ENCODE measurements at places on chromosomes 1 and 21.
A peak's percentile ranks its signal among the peaks of the same experiment; 100 is the strongest.

GRCh38 chr1:924656-925560, 1.2 kb downstream of the SAMD11 start:
- DNase-seq = peak; percentile 22

DNA sequence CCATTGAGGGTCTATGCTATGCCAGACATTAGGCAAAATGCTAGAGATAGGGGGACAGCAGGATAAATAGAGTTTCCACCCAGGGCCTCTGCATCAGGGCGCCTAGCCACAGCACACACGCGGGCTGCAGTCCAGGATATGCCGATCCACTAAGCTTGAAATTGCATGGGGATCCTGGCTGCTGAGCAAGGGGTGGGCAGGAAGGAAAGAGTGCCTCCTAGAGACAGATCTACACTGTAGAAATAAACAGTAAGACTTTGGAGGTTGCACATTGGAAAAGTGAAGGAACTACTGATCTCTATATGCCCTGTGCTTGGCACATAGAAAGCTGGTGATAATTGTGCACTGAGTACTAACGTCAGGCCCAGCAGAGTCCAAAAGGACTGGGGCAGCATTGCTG, 411.1 kb downstream of the PRDM2 start:
- DNase-seq = no peak

GRCh38 chr21:38796424-38796823, 9.3 kb upstream of the ETS2 start:
- no peak for DNase-seq

DNA sequence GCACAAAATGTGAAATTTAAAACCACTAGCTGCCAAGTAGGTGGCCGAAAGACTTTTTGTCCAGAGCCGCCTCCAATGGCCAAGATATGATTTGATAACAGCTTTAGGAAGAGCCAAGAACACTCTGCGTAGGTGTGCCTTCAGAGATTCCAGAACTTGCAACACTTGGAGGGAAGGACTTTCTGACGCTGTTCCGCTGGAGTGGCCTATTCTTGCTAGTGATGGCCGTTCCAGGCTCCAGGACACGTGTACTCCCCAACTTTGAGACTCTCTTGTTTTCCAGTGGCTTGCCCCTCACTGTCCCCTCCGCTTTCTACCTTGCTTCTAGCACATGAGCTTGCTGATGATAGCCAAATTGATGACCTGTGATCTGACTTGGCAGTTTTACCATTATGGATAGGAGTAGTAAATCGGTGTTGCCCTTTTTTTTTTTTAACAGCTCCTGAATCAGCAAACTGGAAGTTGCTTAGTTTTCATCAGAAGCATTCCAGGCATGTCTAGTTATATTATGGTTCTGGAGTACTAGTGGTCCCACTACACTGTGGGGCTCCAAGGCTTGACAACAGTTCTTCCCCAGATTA, 1.0 kb downstream of the PRDX6 start:
- DNase-seq = peak; percentile 45

DNA sequence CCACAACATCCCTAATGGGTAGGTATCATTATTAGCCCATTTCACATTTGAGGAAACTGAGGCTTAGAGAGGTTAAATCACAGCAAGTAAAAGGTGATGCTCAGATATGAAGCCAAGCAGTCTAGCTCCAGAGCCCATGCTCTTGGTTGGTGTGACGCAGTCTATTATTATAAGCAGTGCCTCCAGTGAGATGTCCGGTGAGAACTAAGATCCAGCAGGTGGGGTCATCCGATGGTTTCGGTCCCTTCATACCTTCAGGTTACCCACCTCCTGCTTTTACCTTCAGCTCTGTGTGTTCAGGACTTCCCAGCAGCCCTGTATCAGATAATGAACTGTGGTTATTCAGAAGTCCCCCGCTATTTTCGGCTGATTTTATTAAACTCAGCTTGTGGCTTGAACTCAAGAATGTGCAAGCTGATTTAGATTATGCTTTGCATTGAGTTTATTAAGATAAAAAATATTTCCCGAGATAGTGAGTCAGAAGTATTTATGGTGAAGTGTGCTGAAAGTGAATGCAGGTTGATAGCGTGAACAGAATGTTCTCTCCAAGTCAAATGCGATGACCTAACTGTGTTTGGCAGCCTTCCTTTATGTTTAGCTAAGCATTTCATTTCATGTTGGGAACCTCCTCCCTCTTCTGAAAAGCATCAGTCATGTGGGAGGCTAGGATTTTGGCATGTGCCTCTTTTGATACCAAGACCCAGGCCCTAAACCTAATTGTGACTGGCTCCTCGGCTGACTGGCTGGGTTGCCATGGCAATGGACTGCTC, 160.9 kb upstream of the UBE2U start:
- no peak for DNase-seq

DNA sequence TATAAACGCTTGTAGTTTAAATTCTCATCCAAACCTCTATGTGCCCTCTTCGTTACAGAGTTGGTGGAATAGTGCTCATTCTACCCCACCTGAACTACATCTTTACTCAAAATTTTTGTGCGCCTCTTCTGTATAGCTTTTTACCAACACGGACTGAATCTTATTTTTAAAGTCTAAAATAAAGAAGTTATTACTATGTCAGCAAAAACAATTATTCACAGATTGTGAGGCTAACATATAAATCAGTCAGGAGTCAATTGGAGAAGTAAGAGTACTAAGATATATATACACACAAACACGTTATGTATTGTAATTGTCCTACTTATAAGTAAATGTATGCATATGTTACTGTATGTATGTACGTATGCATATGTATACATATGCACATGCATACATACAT, 274.9 kb upstream of the ADGRL4 start:
- DNase-seq = no peak

GRCh38 chr1:14334336-14335176, 263.9 kb upstream of the KAZN start:
- DNase-seq = no peak

DNA sequence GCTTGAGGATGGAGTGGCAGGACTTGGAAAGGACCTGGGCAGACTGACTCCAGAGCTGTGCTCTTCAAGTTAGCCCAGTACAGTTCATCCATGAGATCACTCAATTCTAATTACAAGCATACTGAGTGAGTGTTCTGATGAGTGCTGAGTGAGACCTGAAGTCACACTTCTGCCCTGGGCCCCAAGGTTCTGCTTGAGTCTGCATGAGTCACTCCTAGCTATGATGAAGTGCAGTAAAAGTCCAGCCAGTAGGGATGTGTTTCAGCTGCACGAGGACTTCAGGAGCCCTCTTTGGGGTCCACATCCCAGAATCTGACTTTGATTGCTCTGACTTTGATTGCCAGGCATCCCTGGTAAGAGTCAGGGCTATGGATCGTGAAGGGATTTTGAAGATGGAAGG, 35.8 kb downstream of the PLEKHA6 start:
- no peak for DNase-seq

DNA sequence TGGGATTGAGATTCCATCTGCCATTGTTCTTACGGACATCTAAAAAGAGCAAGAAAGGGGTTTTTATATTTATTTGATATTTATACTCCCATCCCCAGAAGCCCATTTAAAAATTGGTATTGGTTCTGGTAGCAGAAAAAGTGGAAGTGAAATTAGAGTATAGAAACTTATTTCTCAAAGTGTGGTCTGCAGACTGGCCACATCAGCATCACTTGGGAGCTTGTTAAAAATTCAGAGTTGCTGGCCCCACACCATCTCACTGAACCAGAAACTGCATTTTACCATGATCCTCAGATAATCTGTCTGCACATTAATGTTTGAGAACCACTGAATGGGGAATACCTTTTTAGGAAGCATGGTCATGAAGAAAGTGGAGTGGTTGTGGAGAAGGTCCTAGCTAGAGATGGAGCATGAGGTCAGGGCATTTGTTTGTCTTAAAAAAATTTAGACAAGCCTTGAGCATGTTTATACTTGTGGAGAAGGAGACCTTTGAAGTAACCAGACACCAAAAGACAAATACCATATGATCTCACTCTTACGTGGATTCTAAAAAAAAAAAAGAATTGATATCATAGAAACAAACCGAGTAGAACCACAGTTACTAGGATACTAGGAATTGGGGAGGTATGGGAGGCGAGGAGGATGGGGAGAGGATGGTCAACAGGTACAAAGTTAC, 116.3 kb downstream of the ST6GALNAC3 start:
- no peak for DNase-seq

DNA sequence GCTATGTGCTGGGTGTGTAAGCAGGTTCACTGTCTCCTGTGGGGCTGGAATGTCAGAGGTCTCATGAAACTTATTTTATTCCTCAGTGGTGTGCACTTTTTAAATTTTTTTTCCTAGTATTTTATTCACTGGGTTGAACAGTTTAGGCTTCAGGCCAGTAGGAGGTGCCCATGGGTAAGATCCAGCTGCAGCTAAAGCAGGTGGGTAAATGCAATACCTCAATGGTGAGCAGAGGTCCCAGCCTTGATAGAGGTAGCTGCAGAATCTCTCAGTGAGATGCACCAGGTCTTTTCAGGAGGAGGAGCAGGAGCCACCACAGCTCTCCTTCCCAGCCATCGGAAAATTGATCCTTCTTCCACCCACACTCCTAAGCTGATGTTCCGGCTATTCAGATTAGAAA, 12.6 kb upstream of the OR6N2 start:
- peak; percentile 21 for DNase-seq

GRCh38 chr1:174262349-174263241, 103.3 kb downstream of the RABGAP1L start:
- DNase-seq = peak; percentile 66

DNA sequence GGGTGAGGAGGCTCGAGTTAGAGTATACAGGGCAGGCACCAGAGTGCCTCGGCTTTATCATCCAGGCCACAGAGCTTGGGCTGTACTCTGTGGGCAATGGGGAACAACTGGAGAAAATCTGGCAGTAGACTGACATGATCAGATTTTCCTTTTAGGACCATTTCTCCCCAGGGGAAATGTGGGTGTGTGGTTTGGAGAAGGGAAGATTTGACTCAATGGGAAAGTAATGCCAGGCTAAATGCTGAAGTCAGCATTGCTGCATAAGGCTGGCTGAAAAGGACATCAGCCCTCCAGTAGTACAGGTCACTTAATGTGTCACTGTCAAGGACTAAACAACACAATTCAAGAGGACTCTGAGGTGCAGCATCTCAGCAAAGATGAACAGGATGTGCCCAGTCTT, 5.0 kb downstream of the FYB2 start:
- DNase-seq = no peak

DNA sequence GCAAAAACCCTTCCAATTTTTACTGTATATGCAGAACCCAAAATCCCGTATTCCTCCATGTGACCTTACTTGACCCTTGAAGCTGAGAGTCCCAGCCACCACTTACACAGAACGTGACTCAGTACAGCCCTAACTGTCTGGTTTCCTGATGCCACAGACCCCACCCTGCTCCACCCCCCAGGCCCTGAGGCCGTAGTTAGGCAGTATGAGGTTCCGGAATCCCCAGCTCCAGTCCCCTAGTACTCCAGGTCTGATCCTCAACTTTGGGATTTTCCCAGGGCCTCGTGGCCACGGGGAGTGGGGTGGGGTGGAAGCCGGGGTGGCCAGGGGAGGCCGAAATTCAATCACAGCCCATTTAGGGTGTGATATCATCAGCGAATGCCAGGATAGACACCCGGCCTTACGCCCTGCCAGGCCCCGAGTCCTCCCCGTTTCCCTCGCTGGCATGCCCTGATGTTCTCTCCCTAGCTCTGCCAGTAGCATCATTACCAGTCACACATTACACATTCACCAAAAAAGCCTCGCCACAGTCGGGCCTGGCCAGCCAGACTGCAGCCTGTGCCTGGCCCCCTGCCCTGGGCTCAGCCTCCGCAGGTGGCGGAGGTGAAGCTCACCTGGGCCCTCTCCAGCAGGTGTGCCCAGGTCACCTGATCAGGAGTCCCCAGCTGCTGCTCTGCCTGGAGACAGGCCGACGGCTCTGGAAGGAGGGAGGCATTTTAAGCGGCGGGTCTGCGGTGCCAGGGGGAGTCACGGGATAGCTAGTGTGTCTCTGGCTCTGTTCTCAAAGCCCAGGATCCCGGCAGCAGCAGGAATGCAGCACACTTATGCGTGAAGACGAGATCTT, 70.8 kb downstream of the SCCPDH start:
- peak; percentile 35 for DNase-seq

DNA sequence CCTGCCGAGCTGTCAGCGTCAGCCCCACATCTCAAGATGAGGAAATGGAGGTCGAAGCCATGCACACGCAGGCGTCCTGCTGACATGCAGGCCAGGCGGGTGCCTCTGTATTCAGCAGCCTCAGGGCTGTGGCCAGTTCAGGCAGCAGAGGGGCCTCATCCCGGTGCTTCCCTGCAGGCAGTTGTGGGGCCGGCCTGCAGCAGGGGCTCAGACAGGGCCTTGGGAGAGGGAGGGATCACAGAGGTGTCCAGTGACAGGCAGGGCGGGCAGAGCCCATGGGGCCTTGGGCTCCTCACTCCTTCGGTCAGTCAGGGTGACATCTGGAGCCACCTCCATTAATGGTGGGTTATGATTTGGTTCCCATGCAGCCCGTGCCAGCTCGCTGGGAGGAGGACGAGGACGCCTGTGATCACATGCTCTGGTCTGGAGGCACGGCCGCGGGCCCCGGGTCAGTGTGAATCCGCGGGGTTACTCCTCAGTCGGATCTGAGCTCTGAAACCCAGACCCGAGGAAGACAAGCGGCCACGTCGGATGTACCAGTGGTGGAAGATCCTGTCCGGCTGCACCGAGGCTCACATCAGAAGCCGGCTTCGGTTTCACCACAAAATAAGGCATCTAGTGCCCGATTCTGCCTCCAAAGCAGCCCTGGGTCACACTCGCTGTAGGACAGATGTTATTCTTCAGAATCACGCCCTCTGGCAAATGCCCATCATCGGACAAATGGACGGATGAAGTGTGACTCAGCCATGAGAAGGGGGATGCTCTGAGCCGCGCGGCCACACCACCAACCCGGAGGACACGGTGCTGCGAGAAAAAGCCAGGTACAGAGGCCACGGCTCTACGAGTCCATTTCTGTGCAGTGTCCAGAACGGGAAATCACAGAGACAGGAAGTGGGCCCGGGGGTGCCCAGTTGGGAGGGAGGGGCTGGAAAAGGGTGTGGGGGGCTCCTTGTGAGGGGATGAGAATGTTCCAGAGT, 33.4 kb downstream of the KRTAP10-1 start:
- DNase-seq = no peak

- DNase-seq = no peak
These were observed 10.3 kb upstream of the PLD5 start for GRCh38 chr1:242534753-242535152.

DNA sequence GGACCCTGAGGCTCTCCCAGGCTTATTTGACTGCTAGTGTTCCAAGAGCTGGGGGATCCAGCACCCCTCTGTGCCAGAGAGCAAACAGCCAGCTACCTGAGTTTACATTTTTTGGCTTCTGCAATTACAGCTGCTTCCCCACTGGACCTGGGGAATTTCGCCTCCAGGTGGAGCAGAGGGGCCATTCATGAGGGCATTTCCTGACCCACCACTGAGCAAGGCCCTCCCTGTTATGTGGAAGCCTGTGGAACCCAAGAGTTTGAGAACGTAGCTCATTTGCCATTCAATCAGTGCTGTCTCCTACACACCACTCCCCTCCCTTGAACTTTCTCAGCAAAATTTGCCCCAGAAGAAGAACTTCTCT, 42.7 kb upstream of the TMEM51 start:
- no peak for DNase-seq

DNA sequence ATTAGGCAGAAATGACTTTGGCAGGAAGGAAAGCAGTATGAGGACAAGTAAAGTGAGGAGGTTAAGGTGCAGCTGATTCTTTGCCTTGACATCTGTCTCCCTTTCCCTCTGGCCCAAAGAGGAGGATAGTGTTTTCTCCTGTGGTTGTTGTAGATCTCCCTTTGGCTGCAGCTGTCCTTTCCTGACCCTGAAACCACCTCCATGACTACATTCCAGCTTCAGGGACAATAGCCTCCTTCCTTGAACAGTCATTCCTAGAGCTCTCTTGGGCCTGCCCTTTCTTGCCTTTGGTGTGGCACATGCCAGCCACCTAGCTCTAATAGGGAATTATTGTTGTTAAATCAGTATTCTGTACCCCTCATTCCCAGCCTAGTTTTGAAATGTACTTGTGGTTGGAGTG, 6.2 kb downstream of the ZMYM1 start:
- no peak for DNase-seq
